Breast epithelium (tissue), 4 donors: ENCODE measurements at places on chromosomes 12 and 14. TPM values are rescaled to one million over a fixed set of nuclear protein-coding genes. Genes with fewer than 3 reads are reported as not detected.

DNA sequence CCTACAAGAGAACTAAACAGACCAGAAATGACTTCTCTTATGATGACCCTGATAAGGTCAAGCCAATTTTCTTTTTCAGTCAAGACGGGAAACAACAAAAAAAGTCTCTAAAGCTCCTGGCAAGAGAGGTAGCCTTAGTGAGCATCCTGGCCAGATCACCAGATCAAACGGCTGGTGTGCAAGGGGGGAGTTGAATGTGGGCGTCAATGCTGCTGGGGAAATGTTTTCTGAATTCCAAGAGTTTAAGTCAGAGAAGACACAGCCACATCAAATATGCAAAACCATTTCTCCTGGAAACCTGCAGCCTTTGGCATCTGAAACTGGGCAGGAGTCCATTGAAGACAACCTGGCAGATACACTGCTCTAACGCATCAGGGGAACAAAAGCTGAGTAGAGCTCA, 16.0 kb upstream of the SELPLG start:
- DNase-seq, result peak; percentile 83

DNA sequence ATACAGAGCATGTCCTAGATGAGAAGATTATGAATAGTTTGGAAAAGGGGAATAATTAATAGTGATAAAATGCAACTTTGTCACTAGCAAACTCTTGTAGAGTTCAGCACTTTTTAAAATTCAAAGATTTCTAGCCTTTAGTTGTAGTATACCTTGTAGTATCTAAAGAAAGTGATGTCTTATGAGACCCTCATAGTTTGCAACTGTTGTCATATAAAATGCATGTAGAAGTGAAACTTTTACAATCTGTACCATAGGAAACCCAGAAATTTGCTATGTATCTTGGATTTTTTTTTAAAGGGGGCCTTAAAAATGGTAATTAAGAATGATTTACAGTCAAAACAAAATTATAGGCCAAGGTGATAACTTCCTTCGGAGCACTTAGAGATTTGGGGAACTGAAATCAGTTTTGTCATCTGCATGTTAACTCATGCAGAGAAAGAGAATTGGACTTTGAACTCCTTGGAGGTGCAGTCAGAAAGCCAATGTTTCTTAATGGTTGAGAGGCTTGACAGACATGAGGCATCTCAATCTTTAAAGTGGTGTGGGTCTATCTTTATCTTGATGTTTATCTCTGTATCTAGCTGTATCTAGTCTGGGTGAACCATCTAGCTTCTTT, 1.3 kb downstream of the LRRK2 start:
- no peak for DNase-seq

- no peak for DNase-seq
Measured at GRCh38 chr12:126752021-126752420, 1514.9 kb upstream of the TMEM132C start.

DNA sequence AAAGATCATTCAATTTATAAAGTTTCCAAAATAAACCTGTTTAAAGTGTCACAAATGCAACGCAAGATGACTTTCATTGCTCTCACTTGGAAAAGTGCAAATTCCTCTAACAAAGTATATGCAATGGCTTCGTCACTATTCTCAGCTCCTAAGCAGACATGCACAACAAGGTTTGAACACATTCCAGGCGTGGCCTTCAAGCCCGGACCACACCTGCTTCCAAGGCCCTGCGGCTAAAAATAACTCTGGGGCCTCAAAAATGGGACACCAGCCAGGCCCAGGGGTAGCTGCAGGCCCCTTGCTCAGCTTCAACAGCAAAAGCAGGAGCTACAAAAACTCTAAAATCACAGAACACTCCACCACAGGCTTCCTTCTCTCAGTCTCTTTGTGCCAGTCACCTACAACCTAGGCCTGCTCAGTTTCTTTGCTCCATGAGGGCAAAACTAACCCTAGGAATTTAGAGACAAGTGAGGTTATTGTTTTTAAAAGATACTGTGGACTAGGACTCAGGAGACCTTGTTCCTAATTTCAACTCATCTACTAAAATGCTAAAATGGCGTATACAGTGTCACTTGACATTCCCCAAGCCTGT, 29.3 kb downstream of the DUSP16 start:
- no peak for DNase-seq

GRCh38 chr12:89497005-89497404, 27.6 kb downstream of the GALNT4 start:
- DNase-seq, result no peak

GRCh38 chr12:122116707-122117535, 38.4 kb downstream of the MLXIP start:
- no peak for DNase-seq

- no peak for DNase-seq
Measured at GRCh38 chr14:85444635-85445034, 85.3 kb upstream of the FLRT2 start.

Gene KRT7
- 1,051 TPM for total RNA-seq

Gene GRIP1
- total RNA-seq, result 6.3 TPM

Gene LRIG3
- 139 TPM for total RNA-seq

Gene TMPO
- 67.8 TPM for total RNA-seq
